ENCODE measurements at places on chromosomes 1 and 21. TPM values are rescaled to one million over a fixed set of nuclear protein-coding genes. Genes with fewer than 3 reads are reported as not detected.

- no peak overlapping the region for H3K27ac ChIP-seq
- H3K36me3 ChIP-seq = no peaks in the 10 kb centered on the region
- H3K27me3 ChIP-seq = no peaks in the 10 kb centered on the region
- no peak overlapping the region for H3K4me3 ChIP-seq
- DNase-seq = peak; percentile 88
Measured at GRCh38 chr1:43529206-43529731, 1.4 kb upstream of the PTPRF start.

- no peak for DNase-seq
- no peaks in the 10 kb centered on the region for H3K27me3 ChIP-seq
- H3K27ac ChIP-seq = no peak overlapping the region
- H3K4me3 ChIP-seq = no peak overlapping the region
- no peaks in the 10 kb centered on the region for H3K4me1 ChIP-seq
Measured at GRCh38 chr1:162230517-162230916, 146.1 kb downstream of the SPATA46 start.

GRCh38 chr1:22876359-22877111, 96.1 kb downstream of the LACTBL1 start:
- peaks cover 5% of the 10 kb centered on the region for H3K27me3 ChIP-seq
- no peak for DNase-seq
- H3K4me3 ChIP-seq = no peak overlapping the region
- H3K36me3 ChIP-seq = no peaks in the 10 kb centered on the region
- H3K27ac ChIP-seq = no peak overlapping the region

GRCh38 chr21:33299181-33299752, 25.5 kb upstream of the IFNAR1 start:
- H3K4me1 ChIP-seq = peaks cover 19% of the 10 kb centered on the region
- H3K27me3 ChIP-seq = no peaks in the 10 kb centered on the region
- peaks cover 7% of the 10 kb centered on the region for H3K36me3 ChIP-seq
- no peak overlapping the region for H3K4me3 ChIP-seq
- no peak for DNase-seq

GRCh38 chr1:76340056-76340455, 265.5 kb downstream of the ST6GALNAC3 start:
- H3K4me1 ChIP-seq = peaks cover 4% of the 10 kb centered on the region
- H3K27ac ChIP-seq = no peak overlapping the region
- H3K36me3 ChIP-seq = no peaks in the 10 kb centered on the region
- H3K4me3 ChIP-seq = no peak overlapping the region
- DNase-seq = no peak

GRCh38 chr1:80392529-80392928, 1386.0 kb upstream of the ADGRL4 start:
- no peaks in the 10 kb centered on the region for H3K27me3 ChIP-seq
- no peak overlapping the region for H3K27ac ChIP-seq
- H3K36me3 ChIP-seq = no peaks in the 10 kb centered on the region
- H3K4me3 ChIP-seq = no peak overlapping the region
- no peaks in the 10 kb centered on the region for H3K4me1 ChIP-seq
- DNase-seq = no peak

- H3K27ac ChIP-seq = no peak overlapping the region
- no peaks in the 10 kb centered on the region for H3K4me1 ChIP-seq
- H3K27me3 ChIP-seq = no peaks in the 10 kb centered on the region
Measured at GRCh38 chr21:33634254-33634653, 7.3 kb downstream of the CRYZL1 start.

DNA sequence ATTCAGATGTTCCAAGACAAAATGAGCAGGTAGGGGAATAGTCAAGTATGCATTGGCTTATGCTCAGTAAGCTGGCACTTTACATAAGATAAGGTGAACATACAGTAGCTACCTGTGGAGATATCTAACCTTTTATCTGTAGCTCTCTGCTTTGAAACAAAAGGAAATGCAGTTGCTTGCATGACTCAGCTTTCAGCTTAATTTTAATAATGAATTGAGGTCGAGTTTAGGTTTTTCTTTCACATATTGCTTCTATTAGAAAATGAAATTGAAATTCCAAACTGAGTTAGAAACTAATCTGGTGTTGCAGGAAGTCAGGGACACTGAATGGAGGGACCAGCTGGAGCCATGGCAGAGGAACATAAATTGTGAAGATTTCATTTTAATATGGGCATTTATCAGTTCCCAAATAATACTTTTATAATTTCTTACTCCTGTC, 8.3 kb downstream of the FRRS1 start:
- no peak for DNase-seq
- no peak overlapping the region for H3K4me3 ChIP-seq
- H3K27me3 ChIP-seq = no peaks in the 10 kb centered on the region
- H3K4me1 ChIP-seq = peaks cover 49% of the 10 kb centered on the region

DNA sequence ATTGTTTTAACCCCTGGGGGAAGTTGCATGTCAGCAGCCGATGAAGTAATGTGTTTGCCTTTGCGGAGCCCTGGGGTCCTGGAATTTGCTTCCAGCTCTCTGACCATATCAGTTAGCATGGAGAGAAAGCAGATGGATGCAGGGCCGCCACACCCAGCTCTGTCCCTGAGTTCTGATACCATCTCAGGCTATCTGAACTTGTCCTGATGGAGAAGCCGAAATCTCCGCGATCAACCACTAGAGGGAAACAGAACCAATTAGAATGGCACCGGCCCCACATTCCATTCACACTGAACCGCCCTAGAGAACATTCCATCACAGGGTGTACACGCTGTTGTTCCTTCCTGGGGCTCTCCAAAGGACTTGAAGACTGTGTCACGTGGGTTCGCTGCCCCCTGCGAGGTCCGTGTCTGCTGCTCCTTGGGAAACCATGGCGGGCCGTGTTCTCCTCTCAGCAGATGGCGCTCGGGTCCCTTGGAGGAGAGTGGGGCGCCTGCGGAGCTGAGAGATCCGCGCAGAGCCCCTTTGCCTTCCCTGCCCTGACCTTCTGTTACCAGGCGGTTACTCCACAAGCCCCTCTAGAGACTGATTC, 75.4 kb downstream of the ABCA4 start:
- peaks cover 26% of the 10 kb centered on the region for H3K4me1 ChIP-seq
- H3K4me3 ChIP-seq = no peak overlapping the region
- H3K27me3 ChIP-seq = no peaks in the 10 kb centered on the region

DNA sequence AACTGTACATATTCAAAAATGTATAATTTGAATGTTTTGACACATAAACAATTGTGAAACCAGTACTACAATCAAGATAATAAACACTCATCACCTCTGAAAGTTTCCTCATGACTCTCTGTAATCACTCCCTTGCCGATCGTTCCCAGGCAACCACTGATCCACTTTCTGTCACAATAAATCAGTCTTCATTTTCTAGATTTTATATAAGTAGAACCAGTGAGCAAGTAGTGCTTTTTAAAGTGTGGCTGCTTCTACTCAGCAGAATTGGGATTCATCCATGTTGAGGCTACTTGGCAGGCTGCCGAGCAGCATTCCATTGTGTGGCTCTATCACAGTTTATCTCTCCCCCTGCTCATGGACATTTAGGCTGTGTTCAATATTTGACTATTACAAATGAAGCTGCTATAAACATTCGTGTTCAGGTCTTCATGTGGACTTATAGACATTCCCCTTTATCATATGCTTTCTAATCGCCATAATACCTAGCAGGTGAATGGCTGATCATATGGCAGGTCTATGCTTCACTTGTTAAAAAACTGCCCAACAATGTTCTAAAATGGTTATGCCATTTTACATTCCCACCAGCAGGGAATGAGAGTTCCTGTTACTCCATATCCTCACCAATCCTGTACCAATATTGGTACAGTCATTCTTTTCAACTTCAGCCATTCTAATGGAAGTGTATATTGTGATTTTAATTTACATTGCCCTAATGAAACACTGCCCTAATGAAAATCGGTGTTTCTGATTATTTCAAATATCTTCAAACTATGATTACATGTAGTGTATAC, 20.5 kb downstream of the TEX38 start:
- H3K27ac ChIP-seq = no peak overlapping the region
- H3K4me1 ChIP-seq = peaks cover 10% of the 10 kb centered on the region
- no peaks in the 10 kb centered on the region for H3K27me3 ChIP-seq
- no peak overlapping the region for H3K4me3 ChIP-seq
- DNase-seq = no peak
- H3K36me3 ChIP-seq = peaks cover 66% of the 10 kb centered on the region

The FAM151A gene
- not detected for total RNA-seq

The TIAM1 gene
- 135 TPM for total RNA-seq

The DCST1 gene
- total RNA-seq = 2.4 TPM

The RIMS3 gene
- 5.0 TPM for total RNA-seq
